ENCODE measurements at places on chromosomes 11 and 22. TPM values are rescaled to one million over a fixed set of nuclear protein-coding genes. Genes with fewer than 3 reads are reported as not detected.

DNA sequence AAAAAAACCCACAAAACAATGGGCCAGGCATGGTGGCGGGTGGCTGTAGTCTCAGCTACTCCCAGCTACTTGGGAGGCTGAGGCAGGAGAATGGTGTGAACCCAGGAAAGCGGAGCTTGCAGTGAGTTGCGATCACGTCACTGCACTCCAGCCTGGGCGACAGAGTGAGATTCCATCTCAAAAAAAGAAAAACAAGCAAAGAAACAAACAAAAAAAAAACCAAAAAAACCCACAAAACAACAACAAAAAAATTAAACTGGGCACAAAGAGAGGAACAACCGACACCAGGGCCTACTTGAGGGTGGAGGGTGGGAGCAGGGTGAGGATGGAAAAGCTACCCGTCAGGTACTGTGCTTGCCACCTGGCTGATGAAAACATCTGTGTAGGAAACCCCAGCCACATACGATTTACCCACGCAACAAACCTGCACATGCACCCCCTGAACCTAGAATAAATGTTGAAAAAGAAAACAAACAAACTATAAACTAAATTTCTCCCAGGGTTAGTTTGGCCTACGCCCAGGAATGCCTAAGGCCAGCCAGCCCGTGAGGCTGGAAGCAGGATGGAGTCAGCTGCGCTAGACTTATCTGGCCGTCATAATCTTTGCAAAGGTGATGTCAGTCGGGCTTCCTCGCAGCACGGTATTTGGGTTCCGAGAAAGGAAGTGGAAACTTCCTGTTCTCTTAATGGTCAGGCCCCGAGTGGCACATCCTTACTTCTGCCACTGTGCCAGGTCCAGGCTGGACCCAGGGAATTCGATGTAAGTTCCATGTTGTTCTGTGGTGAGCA, 21.9 kb upstream of the CYB5R3 start:
- DNase-seq, result no peak

DNA sequence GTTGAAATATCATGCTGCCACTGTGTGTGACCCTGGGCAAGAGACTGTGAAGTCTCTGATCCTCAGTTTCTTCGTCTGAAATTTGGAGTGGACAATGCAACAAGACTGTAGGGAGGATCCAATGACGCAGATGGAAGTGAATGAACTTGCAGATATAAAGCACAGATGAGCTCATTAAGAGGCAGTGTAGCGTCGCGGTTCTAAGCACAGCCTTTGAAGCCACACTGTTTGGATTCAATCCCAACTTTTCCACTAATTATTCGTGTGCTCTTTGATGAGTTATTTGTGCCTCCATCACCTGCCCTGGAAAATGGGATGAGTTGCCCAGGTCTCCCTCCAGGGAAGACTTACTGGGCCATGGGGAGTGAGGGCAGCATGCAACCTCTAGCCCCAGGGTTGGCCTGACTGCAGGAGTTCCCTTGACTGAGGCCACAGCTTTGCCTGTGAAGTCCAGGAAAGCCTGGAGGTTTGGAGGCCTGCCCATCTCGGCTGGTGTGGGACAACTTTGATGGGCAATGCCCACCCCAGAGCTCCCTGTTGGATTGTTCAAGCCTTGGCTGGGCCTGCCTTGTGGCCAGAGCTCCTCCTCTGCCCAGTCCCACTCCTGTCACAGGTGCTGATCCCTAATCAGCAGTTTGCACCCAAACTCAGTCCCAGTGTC, 266.0 kb upstream of the B3GAT1 start:
- no peak for DNase-seq

DNA sequence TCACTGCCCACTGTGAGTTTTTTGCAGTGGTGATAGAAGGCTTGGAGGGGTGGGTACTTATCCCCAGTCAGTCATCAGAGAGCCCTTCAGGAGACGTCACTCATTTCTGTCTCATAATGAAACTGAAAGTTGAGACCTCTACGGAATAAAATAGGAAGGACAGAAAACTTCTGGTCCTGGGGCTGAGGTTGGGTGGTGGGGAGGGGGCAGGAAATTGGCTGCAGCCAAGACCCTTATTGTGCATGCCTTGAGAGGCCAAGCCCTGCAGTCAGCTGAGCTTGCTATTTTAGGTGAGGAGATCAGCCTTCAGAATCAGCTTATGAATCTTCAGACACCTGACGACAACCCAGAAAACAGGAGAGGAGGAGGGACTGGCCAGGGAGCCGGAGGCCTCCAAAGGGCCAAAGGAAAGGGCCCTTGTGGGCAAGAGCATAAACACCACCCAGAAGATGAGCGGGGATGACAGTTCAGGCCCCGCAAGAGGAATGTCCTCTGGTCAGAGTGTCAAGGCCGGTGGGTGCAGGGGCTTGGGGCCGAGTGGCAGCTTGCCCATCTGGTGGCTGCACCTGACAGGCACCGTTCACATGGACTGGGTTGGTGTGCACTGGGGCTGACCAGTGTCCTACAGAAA, 17.9 kb upstream of the ADA2 start:
- no peak for DNase-seq

DNA sequence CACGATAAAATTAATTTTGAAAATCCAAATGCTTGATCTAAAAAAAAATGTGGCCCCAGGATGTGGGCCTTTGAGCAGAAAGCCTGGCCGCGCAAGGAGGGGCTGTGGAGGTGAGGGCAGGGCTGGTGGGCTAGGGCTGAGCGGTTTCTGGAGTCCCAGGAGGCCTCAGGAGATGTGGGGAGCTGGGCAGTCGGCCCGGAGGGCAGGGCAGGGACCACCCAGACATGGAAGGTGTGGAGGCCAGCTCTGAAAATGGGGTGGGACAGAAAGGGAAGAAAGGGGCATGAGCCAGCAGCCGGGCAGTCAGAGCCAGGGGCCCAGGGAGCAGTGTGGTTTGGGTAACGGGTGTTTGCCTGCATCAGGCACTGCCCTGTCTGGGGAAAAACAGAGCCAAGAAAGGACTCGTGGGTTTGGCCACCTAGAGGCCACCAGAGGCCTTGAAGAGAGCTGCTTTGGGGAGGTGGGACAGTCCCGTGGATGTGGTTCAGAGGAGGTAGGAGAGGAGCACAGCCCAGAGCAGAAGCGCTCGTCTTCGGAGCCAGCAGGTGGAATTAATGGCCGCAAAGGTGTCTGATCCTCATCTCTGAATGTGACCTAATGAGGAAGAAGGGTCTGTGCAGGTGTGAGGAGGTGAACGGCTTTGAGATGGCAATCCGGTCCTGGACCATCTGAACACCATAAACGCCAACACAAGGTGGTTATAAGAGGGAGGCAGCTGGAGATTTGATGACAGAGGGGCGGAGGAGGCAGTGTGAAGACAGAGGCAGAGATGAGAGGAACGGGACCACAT, 50.2 kb downstream of the IGF2 start:
- no peak for DNase-seq

DNA sequence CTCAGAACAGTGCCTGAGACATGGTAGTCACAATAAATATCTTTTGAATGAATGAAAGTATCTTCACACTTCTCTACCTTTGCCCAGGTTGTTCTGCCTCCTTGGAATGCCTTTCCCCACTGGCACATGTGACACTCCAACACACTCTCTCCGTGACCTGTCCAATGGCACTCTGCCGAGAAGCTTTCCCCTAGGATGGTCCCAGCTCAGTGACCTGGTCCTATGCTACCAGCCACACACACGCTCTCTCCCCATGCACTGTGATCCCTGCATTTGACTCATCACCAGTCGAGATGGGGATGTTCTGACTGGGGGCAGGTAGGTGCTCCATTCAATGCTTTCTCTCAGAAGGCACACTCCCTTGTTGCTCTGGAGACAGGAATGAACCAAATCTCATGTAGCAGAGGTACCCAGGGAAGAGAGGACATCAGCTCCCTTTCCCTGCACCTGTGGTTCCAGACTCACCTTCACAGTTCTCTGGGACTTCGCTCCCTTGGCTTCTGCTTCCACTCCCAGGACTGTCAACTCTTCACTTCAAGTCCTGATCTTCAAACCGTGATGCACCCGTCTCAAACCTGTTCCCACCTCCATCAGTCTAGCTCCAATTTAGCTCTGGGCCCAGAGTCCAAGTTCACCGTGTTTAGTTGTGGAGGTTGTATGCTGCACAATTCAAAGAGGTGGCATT, 30.7 kb upstream of the LMO1 start:
- DNase-seq, result no peak

DNA sequence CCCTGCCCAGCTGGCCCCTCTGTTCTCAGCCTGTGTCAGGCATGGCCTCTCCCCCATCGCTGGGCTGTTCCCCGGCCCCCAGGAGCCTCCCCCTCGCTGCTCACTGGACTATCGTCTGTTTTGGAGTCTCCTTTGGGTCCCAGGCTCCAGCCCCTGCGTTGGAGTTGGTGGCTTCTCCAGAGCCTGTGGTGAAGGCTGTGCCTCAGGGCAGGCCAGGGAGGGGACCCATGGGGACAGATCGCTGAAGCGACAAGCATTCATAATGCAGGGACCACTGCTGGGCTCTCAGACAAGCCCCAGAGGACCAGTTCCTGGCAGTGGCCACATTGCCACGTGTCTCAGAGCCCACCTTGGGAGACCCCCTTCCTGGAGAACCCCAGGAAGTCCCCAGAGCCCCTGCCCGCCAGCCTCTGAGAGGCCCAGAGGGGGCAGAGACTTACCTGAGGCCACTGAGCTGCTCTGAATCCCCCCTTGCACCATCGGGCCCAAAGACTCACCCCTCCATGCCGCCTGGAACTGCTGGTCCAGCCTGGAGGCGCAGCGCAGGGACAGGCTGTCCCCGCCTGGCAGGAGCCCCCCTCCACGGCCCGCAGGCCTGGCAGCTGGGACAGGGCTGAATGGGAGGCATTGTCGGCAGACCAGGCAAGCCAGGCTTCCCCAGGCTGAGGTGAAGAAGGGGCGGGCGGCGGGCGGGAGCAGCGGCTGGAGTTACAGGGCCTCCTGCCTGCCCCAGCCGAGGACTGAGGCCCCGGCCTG, at the start of gene CHADL:
Gene CHADL, minus strand, starts transcription at position 555 of the 756 bp plus-strand sequence. Its CDS starts 50 bp downstream, at position 505.
- DNase-seq, result peak; percentile 32

DNA sequence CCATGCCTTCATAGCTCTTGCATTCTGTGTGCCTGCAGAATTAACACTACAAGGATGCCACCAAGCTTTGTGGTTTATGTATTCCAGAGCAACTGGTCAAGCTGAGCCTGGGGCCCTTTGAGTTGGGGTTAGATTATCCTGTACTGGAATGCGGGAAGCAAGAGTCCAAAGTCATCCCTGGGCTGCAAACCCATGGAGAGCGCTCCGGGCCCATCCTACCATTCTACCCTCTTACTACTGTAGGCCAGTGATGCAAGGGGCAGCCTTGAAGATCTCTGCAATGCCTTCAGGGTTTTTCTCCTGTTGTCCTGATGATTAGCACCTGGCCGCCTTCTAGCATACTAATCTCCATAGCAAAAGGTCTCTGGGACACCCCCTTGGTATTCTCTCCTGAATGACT, 51.3 kb downstream of the TUG1 start:
- no peak for DNase-seq

GRCh38 chr22:28448625-28449024, 231.0 kb downstream of the TTC28 start:
- DNase-seq, result no peak

- DNase-seq, result no peak
Observed at GRCh38 chr11:92765965-92766371, 203.5 kb upstream of the MTNR1B start.

DNA sequence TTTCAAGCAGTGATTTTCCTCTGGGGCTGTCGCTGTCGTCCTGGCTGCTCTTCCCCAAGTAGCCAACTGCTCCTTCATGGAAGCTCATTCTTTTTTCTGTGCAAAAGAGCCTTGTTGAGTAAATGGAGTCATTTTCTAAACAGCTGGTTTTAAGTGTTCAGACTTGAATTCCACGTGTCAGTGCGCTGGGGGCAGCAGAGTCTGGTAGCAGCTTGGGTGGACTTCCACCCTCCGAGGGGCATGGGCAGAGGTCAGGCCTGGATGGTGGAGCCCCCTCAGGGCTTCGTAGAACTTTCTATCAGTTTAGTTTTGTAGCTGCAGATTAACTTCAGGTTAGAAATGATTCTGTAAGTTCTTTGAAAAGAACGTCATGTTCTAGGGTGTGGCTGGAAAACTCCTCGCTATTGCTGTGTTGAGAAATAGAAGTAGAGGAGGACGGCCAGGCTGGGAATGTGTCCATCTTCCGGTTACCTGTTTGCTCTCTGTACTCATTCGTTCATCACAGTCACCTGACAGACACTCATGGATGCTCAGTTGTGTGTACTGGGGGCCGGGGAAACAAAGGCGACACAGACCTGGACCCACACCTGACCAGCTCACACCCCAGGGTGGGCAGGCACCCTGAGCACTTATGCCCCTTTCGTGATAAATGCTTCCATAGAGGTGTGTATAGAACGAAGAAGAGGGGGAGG, 270.7 kb downstream of the TBC1D22A start:
- DNase-seq, result no peak

- no peak for DNase-seq
Observed at GRCh38 chr11:15169815-15170551, 55.3 kb downstream of the INSC start.

- DNase-seq, result no peak
Observed at GRCh38 chr11:12382451-12382850, 5.1 kb downstream of the PARVA start.

DNA sequence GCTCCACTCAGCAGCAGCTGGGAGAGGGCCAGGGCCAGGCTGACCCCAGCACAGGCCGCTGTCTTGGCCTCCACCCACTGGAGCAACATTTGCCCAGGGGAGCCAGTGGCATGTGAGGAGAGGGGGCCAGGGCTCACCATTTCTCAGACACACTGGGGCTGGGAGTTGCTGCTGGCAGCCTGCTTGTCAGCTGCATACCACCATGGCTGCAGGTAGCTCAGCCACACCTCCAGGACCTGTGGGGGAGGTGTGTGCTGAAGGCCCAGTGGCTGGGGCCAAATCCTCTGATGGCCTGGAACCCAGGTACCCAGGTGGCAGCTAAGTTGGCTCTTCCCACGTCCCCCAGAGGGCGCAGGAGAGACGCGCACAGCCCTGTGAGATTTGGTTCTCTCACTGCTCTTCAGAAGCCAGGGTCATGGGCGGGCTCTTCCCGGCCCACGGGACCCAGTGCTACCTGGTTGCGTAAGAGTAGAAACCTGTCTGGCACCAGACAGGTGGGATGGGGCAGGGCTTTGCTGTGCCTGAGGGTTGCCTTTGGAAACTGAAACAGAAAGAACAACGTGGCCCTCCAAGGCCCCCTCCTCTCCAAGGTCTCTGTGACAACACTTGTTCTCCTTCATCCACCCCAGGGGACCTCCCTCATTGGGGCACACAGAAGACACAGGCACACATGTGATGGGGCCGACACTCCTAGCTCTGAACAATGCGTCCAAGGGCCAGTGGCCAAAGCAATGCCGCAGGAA, 98.8 kb downstream of the MED15 start:
- peak; percentile 93 for DNase-seq

- peak; percentile 96 for DNase-seq
Observed at GRCh38 chr11:9363954-9364912, 20.2 kb upstream of the IPO7 start.

- no peak for DNase-seq
Observed at GRCh38 chr11:36948460-36949127, 350.6 kb upstream of the RAG2 start.

- DNase-seq, result no peak
Observed at GRCh38 chr11:44591557-44591956, 26.1 kb downstream of the CD82 start.

- no peak for DNase-seq
Observed at GRCh38 chr11:100525635-100526034, 161.5 kb upstream of the ARHGAP42 start.

MS4A12 gene
- not detected for total RNA-seq

OR52A1 gene
- total RNA-seq, result not detected

ARVCF gene
- 65.9 TPM for total RNA-seq

SEPTIN3 gene
- 2.3 TPM for total RNA-seq

OR2AT4 gene
- total RNA-seq, result 0.11 TPM

SLC15A3 gene
- total RNA-seq, result 19.4 TPM

ZNF408 gene
- 9.9 TPM for total RNA-seq

ELMOD1 gene
- total RNA-seq, result 0.36 TPM

Measured in prostate gland (tissue), 2 donors.